ENCODE measurements at places on chromosomes 2 and 18. TPM values are rescaled to one million over a fixed set of nuclear protein-coding genes. Genes with fewer than 3 reads are reported as not detected.

GRCh38 chr2:20150806-20151571 lies 73.9 kb downstream of the SDC1 start:
- no peak overlapping the region for H3K4me3 ChIP-seq
- no peak overlapping the region for H3K27ac ChIP-seq
- no peak for DNase-seq
- H3K4me1 ChIP-seq: peaks cover 9% of the 10 kb centered on the region

DNA sequence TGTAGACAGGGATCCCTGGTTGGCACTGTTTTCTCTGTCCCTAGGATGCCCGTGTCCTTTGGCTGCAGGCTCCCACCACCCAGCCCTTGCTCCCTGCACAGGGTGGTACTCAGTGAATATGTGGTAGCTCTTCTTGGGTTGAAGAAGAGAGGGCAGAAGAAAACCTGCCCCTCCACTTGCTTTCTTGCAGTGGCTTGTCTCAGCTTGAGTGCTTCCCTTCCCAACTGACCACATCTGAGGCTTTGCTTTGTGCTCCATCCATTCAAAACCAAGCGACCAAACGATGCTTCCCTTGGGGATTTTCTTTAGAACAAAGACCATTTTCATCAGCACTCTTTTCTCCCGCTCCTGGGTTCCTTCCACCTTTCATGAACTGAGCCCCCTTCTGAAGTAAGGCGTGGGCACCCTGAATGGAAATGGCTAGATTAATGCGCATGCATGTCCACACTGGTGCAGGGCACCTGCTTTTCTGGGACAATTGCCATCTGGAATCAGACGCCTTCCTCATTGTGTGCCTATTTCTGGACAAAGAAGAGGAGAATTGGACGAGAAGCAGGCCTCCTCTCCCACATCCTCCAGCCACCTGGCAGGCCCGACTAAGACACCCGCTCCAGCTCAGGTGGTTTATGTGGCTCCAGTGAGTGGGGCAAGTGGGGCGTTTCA lies 59.1 kb downstream of the ARL4C start:
- no peak overlapping the region for H3K27ac ChIP-seq
- DNase-seq: no peak
- no peaks in the 10 kb centered on the region for H3K27me3 ChIP-seq
- H3K4me1 ChIP-seq: peaks cover 7% of the 10 kb centered on the region
- no peaks in the 10 kb centered on the region for H3K36me3 ChIP-seq
- H3K4me3 ChIP-seq: no peak overlapping the region

- H3K27me3 ChIP-seq: no peaks in the 10 kb centered on the region
- H3K36me3 ChIP-seq: no peaks in the 10 kb centered on the region
- H3K4me3 ChIP-seq: no peak overlapping the region
Measured at GRCh38 chr2:192007581-192008228, 160.8 kb upstream of the CAVIN2 start.

DNA sequence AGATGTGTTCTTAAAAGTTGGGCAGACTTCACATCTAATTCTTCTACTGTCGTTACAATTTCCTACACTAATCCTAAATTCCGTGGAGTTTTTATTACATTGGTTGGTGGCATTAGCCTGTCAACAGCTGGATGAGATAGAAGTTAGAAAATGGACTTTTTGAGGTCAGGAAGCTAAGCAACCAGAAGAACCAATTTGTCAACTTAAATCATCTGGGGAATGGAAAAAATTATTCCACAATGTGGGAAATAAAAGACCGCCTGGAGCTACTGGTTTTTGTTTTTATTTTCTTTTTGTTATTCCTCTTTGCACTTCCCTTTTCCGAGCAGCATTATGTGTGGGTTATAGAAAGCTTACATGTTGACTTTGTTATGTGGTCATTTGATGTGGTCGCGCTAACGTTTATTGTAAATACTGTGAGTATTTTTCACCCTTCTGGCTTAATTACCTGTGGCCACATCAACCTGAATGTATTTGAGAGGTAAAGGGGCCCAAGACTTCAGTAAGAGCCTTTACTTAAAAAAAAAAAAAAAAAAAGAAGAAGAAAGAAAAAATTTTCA lies 75.3 kb downstream of the PTPRM start:
- DNase-seq: no peak
- H3K4me1 ChIP-seq: peaks cover 7% of the 10 kb centered on the region
- H3K27me3 ChIP-seq: no peaks in the 10 kb centered on the region
- H3K36me3 ChIP-seq: no peaks in the 10 kb centered on the region
- no peak overlapping the region for H3K27ac ChIP-seq
- no peak overlapping the region for H3K4me3 ChIP-seq

DNA sequence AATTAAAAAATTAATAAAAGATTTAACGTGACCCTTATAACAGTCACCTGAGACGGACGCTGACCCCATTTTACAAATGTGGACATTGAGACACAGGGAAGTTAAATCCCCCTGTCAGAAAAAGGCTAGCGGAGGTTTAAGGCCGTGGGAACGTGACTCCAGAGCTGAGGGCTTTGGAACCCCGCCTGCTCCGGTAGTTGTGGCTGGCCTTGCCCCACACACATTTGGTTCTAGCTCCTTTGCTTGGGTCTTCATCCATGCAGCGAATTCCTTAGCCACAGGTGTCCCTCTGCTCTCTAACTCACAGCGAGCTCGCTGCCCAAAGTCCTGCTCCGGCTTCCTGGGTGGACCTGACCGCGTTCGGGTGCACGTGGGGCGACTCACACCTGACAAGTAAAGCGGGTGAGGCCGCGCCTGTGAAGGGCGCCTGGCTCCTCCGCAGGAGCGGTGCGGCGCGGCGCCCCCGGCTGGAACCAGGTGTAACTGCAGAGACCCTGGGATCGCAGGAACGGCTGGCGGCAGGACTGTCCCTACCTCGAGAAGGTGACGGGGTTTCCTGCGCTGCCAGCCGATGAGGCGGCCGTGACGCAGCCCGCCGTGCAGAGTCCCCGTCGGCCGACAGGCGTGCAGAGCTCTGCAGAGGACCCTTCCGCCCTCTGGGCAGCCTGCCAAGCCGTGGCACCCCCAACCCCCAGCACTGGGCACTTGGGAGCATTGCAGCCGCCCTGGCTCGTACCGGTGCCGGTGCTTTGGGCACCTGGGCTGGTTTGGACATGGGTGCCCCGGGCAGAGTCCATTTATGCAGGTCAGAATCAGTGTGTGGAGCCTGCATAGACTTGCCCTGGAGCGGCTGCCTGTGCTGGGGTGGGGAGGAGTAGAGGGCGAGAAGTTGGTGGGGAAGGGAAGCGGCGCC lies 2.4 kb upstream of the PROC start:
- H3K4me1 ChIP-seq: peaks cover 23% of the 10 kb centered on the region
- no peaks in the 10 kb centered on the region for H3K27me3 ChIP-seq
- no peak overlapping the region for H3K27ac ChIP-seq
- H3K36me3 ChIP-seq: no peaks in the 10 kb centered on the region

DNA sequence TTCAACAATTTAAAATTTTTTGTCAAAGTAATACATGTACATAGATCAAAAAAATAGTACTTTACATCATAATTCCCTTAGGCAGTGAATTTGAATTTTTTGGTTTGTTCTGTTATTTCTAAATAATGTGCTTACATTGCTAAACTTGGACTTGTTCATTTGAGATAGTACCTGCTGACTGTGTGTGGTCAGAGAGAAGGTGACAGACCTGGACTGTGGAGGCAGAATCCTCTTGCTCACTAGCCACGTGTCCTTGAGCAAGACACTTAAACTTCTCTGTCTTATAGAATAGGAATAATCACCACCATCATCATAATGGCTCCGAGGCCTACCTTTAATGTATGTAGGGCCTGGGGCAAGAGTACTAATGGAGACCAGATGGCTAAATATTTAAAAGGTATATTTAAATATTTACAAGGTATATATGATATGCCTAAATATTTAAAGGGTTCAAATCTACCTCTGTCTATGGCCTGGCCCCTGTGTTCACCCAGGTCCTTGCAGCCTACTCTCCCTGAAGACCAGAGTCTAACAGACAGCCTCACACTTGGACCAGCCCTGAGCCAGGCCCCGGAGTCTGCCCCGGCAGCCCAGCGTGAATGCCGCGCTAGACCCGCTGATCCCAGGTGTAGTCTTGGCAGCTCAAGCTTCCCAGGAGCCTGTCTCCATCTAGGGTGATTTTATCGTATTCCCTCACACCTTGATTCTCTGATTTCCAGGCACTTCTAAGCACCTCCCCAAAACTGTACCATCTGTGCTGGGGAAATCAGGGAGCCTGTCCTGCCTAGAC lies 33.5 kb downstream of the ZNF532 start:
- no peaks in the 10 kb centered on the region for H3K27me3 ChIP-seq
- no peak overlapping the region for H3K27ac ChIP-seq
- H3K36me3 ChIP-seq: peaks cover 5% of the 10 kb centered on the region

GRCh38 chr18:73750052-73750451 lies 397.6 kb downstream of the FBXO15 start:
- no peak overlapping the region for H3K4me3 ChIP-seq
- no peak overlapping the region for H3K27ac ChIP-seq
- no peaks in the 10 kb centered on the region for H3K27me3 ChIP-seq
- no peak for DNase-seq
- no peaks in the 10 kb centered on the region for H3K36me3 ChIP-seq

GRCh38 chr2:238123991-238124470 lies 14.4 kb upstream of the KLHL30 start:
- no peak for DNase-seq
- H3K4me1 ChIP-seq: no peaks in the 10 kb centered on the region
- no peaks in the 10 kb centered on the region for H3K27me3 ChIP-seq
- no peak overlapping the region for H3K4me3 ChIP-seq

VIT gene
- polyA plus RNA-seq: not detected

GREB1 gene
- polyA plus RNA-seq: 2.7 TPM

PSMD14 gene
- 50.4 TPM for polyA plus RNA-seq

CHCHD5 gene
- polyA plus RNA-seq: 55.9 TPM

DYNAP gene
- not detected for polyA plus RNA-seq

DPYSL5 gene
- 1.8 TPM for polyA plus RNA-seq

- DNase-seq: no peak
- no peaks in the 10 kb centered on the region for H3K4me1 ChIP-seq
- H3K27me3 ChIP-seq: no peaks in the 10 kb centered on the region
- H3K4me3 ChIP-seq: no peak overlapping the region
- no peaks in the 10 kb centered on the region for H3K36me3 ChIP-seq
Measured at GRCh38 chr18:44393406-44393805, 287.3 kb upstream of the SETBP1 start.

GRCh38 chr2:48589170-48589767 lies 28.4 kb upstream of the GTF2A1L start:
- H3K27ac ChIP-seq: no peak overlapping the region
- H3K36me3 ChIP-seq: no peaks in the 10 kb centered on the region
- H3K27me3 ChIP-seq: no peaks in the 10 kb centered on the region

PROC gene
- polyA plus RNA-seq: 0.10 TPM

- H3K36me3 ChIP-seq: no peaks in the 10 kb centered on the region
- no peak overlapping the region for H3K4me3 ChIP-seq
- DNase-seq: no peak
Measured at GRCh38 chr2:12071318-12071717, 324.9 kb downstream of the LPIN1 start.

NRP2 gene
- 68.8 TPM for polyA plus RNA-seq

ZNF892 gene
- polyA plus RNA-seq: 1.4 TPM

DNA sequence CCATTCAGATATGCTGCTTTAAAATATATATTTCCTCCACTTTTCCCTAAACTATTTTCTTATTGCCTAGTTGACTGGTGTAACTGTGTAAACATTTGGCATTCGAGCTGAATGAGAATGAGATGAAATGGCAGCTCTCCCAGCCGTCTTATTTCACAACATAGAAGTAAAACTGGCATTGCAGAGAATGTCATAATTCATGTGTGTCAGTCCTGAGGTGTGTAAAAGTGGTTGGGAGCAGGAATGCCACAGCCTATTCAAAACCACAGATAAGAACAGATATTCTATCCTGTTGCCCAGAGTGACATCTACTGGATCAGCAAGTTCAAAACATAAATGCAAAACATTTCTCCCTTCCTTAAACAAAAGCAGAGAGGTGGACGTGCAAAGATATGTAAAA lies 565.5 kb upstream of the CHAC2 start:
- H3K4me1 ChIP-seq: no peaks in the 10 kb centered on the region
- no peak overlapping the region for H3K27ac ChIP-seq
- peaks cover 7% of the 10 kb centered on the region for H3K27me3 ChIP-seq
- H3K4me3 ChIP-seq: no peak overlapping the region
- H3K36me3 ChIP-seq: no peaks in the 10 kb centered on the region

- no peak for DNase-seq
- H3K4me3 ChIP-seq: no peak overlapping the region
- no peaks in the 10 kb centered on the region for H3K27me3 ChIP-seq
- peak overlapping the region; percentile 82 for H3K27ac ChIP-seq
- no peaks in the 10 kb centered on the region for H3K36me3 ChIP-seq
Measured at GRCh38 chr2:237425320-237425719, 11.4 kb upstream of the COL6A3 start.

DNA sequence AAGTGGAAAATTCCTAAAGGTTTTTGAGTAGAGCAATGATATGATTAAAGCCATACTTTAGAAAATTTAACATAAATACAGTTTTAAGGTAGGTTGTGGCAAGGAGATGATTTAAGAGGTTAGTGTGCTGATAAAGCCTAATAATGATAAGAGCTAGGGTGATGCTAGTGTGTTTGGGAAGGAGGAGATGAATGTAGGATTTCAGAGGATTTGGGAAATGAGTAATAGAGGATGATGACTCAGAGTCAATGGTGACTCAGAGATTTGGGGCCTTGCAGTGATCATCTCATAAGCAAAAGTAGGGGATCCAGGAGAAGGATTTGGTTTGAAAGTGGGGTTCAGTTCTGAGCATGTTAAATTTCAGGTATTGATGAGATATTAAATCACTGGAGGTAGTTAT lies 23.3 kb downstream of the STAMBP start:
- H3K27me3 ChIP-seq: no peaks in the 10 kb centered on the region
- H3K27ac ChIP-seq: peak overlapping the region; percentile 52
- H3K36me3 ChIP-seq: peaks cover 73% of the 10 kb centered on the region
- H3K4me1 ChIP-seq: no peaks in the 10 kb centered on the region
- DNase-seq: no peak

DNA sequence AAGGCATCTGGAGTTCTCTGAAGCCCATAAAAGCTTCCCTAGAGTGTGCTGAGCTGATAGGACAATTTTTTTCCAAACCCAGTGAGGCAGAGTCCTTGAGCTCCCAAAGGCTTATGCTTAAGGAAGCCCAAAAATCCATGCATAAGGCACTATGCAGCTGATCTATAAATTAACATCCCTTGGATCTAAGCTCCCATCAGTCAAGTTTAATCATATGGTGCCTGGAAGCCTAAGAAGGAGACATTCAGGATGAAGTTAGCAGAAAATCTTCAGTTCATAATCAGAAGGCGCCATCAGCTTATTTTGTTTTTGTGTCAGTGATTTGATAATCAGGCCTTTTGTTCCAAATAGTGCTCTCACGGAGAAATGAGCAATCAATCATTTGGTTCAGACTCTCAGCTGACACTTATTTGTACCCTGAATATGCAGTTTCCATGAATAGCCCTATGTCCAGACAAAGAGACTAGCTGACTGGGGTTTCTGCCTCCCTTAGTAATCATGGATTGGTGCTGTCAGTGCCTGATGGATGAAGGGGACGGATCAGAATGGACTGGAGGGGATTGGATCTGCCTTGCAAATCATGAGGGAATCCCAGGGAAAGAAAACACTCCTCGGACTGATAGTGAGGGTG lies 464.8 kb upstream of the RGPD4 start:
- H3K4me3 ChIP-seq: no peak overlapping the region
- H3K27me3 ChIP-seq: no peaks in the 10 kb centered on the region

- H3K4me3 ChIP-seq: no peak overlapping the region
- no peak for DNase-seq
- no peaks in the 10 kb centered on the region for H3K27me3 ChIP-seq
- H3K27ac ChIP-seq: no peak overlapping the region
- no peaks in the 10 kb centered on the region for H3K36me3 ChIP-seq
Measured at GRCh38 chr2:65370387-65371073, 61.9 kb downstream of the SPRED2 start.

- H3K4me3 ChIP-seq: no peak overlapping the region
- H3K36me3 ChIP-seq: no peaks in the 10 kb centered on the region
- peaks cover 35% of the 10 kb centered on the region for H3K4me1 ChIP-seq
- H3K27ac ChIP-seq: peak overlapping the region; percentile 93
- DNase-seq: no peak
Measured at GRCh38 chr2:40431600-40431955, 20.3 kb downstream of the SLC8A1 start.

CYTIP gene
- polyA plus RNA-seq: not detected

All from SK-N-SH (cell line).